Stimulated activated CD4-positive, alpha-beta T cell treated with anti-CD3 and anti-CD28 coated beads, Interleukin-12 subunit alpha, Interleukin-12 subunit beta, amount 100 ng/mL, for 48 hours (primary cell): ENCODE measurements at places on chromosomes 2 and 18.
A peak's percentile ranks its signal among the peaks of the same experiment; 100 is the strongest.

DNA sequence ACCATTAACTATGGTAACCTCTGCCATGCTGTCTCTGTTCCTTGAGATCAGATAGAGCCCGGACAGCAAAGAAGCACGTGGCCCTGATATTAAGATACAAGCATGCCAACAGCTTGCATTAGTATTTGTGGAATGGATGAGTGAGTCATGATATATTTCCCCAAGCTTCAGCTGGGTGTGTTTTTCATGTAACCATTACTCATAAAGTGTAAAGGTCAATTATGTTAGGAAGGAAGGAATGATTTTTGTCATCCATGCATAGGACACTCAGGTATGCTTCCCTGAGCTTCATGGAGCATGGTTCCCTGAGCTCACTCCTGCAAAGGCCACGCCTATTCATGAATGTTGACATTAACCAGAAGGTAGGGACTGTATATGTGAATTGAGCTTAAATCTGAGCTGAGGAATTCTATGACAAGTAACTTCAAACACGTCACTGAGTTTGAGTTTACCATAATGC lies 74.6 kb downstream of the ARL4C start:
- no peak for DNase-seq

- peak; percentile 8 for DNase-seq
Measured at GRCh38 chr2:26086155-26086637, 52.3 kb downstream of the RAB10 start.

DNA sequence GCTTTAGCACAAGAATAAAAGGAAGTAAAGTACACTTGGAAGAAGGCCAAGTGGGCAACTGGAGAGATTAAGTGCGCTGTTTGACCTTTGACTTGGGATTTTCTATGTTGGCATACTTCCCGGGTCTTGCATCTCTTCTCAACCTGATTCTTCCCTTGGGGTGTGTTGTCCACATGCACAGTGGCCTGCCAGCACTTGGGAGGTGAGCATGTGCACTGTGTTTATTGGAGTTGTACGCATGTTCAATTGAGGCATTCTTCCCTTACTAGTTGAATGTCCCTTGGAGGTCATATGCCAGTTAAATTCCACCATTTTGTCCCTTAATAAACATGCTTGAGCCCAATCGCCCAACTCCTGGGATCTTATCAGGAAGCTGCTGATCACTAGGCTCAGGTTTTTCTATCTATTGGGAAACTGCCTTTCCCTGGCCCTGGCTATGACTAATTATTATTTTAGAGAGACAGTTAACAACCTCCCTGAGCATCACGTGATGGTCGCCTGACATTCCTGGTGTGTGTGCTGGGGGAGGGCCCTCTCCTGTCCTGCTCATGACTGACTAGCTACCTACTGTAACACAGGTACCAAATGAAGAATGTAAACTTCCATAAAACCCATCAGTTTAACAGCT lies 62.5 kb upstream of the RAPGEF4 start:
- DNase-seq, result no peak

- no peak for DNase-seq
Measured at GRCh38 chr18:398935-399630, 101.4 kb downstream of the COLEC12 start.

DNA sequence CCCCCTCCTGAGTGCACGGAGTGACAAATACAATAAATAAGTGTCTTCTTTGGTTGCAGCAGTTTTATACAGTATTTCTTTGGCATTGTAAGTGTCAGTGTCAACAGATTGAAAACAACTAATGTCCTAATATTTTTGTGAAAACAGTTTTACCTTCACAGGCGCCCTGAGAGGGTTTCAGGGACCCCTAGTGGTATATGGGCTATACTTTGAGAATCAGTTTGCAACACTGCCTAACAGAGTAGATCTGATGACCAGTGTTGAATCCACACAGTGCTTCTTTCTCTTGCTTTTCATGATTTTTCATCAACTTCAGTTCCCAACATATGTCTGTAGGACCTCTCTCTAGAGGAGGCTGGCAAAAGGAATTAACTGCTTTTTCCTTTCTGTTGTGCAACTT lies 162.2 kb downstream of the PRPF40A start:
- no peak for DNase-seq
